ENCODE measurements at places on chromosomes 5 and 9.

DNA sequence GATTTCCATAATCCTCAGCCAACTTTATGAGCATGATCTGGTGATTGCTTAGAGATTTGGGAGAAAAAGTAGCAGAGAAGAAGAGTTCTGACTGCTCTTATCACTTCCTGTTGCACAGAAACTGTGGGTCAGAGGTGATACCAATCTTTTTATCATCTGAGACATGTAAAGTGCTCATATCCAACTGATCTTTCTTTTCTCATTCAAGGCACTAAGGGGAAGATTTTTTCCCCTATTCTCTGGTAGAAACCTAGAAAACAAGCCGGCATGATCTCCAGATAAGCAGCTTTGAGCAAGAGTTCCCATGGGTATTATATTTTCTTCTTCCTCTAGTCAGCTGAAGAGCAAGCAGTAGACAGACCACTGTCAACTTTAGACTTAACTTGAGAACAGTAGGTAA, 29.0 kb upstream of the GPR150 start:
- no peak for DNase-seq

DNA sequence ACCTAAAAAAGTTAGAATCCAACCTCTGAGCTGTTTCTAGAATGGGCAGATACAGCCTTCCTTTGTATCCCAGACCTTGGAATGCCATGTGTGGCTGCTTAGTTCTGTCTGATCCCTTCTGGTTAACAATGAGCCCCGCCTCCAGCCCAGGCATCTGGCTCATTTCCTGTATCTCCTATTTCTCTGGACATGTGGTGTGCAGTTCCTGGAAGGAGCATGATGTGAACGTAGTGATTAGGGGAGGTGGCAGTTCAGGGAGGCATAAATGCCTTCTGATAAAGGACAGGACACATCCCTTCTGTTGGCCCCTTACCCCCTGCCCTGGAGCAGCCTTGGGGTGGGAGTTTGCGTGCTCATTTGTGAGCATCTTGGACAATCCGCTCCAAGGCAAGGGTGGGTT, 243.0 kb downstream of the ZSWIM6 start:
- no peak for DNase-seq

DNA sequence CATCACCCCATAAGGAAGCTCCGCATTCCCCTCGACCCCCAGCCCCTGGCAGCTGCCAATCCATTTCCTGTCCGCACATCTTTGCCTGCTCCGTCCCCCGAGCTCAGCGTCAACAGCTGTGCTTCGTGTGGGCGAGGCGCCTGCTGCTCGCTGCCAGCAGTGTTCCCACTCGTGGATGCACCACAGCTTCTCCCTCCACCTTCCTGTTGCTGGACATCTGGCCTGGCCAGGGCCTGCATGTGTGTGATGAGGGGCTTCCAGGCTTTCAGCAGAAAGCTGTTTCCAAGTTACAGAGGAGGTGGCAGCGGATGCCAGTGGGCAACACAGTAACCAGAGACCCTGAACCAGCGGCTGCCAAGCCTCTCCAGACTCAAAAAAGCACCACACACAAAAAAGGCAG, 86.0 kb downstream of the PRRT1B start:
- no peak for DNase-seq

DNA sequence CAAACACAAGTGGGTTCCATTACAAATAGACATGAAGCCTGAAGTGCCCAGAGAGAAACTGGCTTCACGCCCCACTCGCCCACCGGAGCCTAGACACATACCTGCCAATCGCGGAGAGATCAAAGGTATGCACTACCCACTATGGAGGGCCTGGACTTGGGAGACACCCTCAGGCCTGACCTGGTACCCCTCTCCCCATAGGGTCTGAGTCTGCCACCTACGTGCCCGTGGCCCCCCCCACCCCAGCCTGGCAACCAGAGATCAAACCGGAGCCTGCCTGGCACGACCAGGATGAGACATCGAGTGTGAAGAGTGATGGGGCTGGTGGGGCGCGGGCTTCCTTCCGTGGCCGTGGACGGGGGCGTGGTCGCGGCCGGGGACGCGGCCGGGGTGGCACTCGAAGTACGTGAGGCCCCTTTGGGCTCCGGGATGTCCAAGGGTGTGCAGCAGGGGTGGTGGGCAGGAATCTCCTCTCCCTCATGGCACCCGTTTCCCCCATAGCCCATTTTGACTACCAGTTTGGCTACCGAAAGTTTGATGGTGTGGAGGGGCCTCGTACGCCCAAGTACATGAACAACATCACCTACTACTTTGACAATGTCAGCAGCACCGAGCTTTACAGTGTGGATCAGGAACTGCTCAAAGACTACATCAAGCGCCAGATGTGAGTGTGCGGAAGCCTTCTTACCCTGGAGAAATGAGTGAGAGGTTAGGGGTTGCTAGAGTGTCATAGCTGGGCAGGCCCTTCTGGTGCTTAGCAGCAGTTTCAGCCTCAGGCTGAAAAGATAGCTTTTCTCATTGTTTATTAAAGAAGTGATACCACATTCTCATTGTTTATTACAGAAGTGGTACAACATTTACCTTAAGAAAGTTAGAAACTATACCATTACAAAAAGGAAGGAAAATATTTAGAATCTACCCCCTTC, 38.7 kb downstream of the LARP1 start:
- DNase-seq, result no peak

- DNase-seq, result no peak
Observed at GRCh38 chr9:108933231-108933717, 650 bp downstream of the ELP1 start.

- DNase-seq, result no peak
Observed at GRCh38 chr9:134676886-134677285, 35.3 kb downstream of the COL5A1 start.

- no peak for DNase-seq
Observed at GRCh38 chr5:107646418-107646817, 24.3 kb downstream of the EFNA5 start.

DNA sequence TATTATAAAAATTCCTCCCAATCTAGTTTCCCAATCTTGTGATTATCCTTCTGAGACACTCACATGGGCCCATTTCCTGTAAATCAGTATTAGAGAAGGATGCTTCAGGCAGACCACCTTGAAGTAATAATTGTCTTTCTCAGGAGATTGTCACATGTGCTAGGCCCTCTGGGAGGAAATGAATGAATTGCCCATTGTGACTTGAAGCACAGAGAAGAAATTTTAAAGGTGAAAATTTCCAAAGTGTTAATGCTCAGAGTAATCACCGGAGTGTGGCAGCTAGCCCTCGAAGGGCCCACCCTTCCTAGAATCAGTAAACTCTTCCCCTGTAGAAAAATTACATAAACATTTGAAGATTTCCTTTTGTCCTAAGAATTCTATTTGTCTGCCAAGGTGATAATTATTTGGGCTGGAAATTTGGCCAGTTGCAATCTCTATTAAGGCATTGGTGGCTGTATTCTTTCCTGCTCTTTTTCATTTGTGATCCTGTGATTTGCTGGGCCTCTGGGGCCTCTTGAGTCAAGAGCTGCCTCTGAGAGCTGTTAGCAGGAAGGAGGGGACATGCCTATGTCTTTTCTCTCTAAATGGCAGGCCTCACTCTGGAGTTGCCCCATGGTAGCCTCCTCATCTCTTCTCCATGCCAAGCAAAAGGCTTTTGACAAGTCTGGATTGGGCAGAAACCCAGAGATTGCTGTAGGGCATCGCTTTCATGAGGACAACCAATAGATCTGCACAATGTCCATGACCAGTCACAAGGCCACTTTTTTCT, 371.5 kb upstream of the ACTBL2 start:
- DNase-seq, result no peak

- DNase-seq, result no peak
Observed at GRCh38 chr9:71352837-71353236, 231.4 kb upstream of the TRPM3 start.

DNA sequence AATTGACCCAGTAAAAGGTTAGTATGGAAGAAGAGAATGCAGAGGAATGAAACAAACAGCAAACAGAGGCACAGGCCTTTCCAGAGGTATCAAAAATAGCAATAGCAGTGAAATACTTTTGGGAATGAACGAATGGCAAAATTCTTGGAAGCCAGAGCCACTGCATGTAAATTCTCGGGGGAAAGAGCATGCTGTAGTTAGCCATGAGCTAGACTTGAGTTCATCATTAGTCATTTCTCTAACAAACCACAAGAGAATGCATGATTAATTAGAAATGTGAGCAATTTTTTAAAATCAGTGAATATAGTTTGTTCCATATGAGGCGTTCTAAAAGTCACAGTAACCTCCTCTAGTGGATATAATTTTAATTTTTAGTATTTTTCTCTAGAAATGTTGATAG, 170.3 kb upstream of the PRR16 start:
- no peak for DNase-seq

DNA sequence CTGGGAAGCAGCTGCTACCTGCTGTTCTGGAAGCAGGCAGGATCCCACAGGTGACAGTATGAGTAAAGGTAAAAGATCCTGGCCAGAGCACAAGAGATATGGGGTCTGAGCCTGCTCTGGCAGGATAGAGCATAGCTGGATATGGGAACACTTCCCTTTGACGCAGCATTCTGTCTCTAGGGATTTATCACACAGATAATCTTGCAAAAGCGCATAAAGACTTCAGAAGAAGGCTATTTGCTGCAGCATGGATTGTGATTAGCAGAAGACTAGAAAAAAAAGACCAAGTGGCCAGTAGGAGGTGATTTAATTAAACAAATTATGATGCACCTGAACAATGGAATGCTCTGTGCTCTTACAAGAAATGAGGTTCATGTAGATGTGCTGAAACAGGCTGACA, 52.4 kb upstream of the PWWP2A start:
- DNase-seq, result no peak

- no peak for DNase-seq
Observed at GRCh38 chr5:43635374-43635773, 32.4 kb downstream of the NNT start.

GRCh38 chr5:123785162-123786071, 273.4 kb downstream of the CSNK1G3 start:
- DNase-seq, result no peak

DNA sequence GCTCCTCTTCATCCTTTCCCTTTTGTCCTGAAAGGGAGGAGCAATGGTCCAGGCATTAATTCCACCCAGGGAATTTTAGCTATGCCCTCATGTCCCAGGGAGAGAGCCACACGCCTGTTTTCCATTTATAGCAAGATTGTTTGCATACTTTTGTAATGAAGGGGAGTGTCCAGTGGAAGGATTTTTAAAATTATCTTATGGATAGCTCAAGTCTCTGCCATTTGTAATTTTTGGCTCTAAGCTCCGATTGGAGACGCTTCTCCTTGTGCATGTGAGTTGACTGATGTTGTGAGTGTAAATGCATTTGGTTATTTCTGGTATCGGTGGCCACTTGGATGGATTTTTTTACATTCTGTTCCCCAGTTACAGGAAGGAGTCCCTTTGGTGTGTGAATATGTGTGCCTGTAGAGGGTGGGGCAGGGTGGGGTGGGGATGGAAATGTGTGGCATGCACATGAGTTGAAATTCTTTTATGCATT, 7.2 kb upstream of the RPL26L1 start:
- DNase-seq, result no peak

DNA sequence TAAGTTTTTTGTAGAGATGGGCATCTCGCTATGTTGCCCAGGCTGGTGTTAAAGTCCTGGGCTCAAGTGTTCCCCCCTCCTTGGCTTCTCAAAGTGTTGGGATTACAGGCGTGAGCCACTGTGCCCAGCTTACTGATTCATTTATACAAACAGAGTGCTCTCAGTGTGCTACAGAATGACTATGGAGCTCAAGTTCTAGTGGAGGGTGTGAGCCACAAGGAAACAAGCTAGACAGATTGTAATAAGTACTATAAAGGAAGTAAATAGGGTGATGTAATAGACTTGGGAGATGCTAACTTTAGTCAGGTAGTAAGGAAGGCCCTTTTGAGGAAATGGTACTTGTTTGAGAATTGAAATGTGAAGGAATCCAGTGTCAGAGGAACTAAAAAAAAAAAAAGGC, 1.7 kb upstream of the TMEM267 start:
- no peak for DNase-seq

DNA sequence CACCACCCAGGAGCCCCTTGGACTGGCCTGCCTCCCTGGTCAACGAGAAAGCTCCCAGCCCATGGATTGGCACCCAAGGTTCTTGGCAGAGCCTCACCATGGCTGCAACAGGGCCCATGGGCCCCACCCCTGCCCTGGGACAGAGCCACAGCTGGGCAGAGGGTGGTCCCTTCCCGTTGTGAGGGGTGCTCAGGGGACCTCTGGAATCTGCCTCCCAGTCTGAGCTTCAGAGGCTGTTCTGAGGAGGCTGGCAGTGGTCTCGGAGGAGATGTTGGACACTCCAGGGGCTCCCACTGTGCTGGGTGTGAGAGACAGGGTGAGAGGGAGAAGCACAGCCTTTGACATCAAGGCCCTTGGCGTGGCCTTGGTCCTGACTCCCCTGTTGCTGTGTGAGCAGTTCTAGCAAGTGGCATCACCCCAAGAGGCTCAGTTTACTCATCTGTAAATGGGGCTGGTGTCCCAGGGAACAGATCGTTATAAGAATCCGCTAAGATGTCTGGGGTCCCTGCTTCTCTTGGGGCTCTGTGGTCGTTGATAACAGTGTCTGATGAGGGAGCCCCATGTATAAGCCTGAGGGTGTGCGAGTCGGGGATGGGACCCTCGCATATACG, 33.0 kb downstream of the LHX3 start:
- no peak for DNase-seq

DNA sequence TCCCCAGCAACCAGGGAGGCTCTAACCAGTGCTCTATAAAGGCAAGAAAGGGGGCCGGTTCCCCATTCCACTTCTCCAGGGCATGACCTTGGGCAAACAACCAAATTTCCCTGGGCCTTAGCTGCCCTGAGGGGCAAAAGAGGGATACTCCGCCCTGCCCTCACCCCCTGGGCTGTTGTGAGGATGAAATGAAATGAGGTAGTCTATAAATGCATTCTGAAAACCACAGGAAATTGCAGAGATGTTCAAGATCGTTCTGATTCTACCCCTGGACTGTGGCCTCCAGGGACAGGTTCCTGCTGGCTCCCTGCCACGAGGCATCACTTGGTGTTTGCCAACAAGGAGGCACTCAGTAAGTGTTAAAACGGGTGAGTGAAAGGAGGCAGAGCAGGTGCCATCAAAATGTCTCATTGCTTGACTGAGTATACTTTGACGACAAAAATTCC, 5.7 kb downstream of the RAPGEF1 start:
- no peak for DNase-seq

- DNase-seq, result no peak
Observed at GRCh38 chr5:168925160-168925559, 346.0 kb upstream of the PANK3 start.

All from stimulated activated CD4-positive, alpha-beta T cell treated with anti-CD3 and anti-CD28 coated beads, TNF-alpha, amount 100 ng/mL, for 48 hours (primary cell).